ENCODE measurements at places on chromosomes 5 and 9.

DNA sequence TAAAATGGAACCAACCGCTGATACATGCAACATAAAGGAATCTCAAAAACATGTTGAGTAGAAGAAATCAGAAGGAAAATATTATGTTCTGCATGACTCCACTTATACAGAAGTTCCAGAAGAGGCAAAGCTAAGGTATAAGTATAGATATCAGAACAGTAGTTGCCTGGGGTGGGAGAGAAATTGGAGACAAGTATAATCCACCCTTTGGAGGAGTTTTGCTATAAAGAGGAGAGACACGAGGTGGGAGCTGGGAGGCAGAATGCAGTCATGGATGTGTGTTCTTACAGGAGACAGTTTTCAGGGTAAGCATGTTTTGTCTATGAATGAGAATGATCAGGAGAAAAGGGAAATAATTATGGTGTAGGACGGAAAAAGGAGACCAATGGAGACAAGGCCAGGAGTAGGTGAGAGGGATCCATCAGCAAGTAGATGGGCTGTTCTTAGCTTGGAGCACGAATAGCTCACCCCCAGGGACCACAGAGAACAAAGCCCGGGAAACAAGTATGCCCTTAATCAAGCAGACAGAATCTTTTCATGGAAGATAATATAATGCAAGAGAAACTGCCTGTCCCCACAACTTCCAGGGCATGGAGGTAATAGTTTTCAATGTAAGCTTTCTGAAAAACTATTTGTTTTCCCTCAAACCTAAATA, 72.2 kb downstream of the MED27 start:
- no peak for DNase-seq

- peak; percentile 85 for DNase-seq
These were observed 54.2 kb downstream of the LRSAM1 start for GRCh38 chr9:127505396-127506116.

GRCh38 chr5:139569270-139569955, 8.3 kb downstream of the UBE2D2 start:
- DNase-seq = no peak

- no peak for DNase-seq
These were observed 33.9 kb upstream of the KCNN2 start for GRCh38 chr5:114327987-114328386.

DNA sequence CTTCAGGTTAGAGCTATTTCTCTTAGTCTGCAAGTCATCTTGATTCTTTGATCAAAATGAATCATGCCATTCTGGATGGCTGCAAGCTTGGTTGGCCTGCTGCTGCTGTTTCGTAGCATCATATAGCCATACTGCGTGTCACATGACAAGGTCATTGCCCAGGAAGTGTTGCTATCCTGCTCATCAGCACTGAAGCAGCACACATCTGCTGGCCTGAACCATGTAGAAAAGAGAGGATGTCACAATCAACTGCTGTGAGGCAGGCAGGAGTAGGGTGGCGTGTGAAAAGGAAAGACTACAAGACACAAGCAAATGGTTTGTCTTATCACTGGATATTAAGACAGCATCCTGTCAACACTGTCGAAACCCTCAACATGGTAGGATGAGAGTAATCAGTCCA, 376.7 kb upstream of the RORB start:
- DNase-seq = no peak

- DNase-seq = no peak
These were observed 162.2 kb downstream of the TTLL11 start for GRCh38 chr9:121930956-121931355.

GRCh38 chr5:77697692-77698091, 59.2 kb upstream of the OTP start:
- DNase-seq = no peak

- DNase-seq = no peak
These were observed 24.0 kb upstream of the MAP3K1 start for GRCh38 chr5:56791396-56791795.

DNA sequence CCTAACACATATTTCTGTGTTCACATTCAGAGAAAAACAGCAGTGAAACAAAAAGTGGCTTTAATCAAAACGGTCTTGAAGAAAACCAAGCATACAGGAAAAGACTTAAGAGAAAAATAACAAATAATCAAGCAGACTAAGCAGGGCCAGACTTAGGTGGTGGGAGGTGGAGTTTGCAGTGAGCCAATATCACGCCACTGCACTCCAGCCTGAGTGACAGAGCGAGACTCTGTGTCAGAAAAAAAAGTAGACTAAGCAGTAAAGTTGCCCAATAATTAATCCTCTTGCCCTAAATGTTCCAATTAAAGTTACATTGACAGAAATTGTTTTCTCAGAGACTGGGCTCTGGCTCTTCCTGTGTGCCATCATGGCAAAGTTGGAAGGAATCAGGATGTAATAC, 26.6 kb upstream of the GLDC start:
- DNase-seq = no peak

- DNase-seq = no peak
These were observed 1200.6 kb upstream of the NUDT12 start for GRCh38 chr5:104763216-104763615.

GRCh38 chr5:137206030-137206715, 293.0 kb downstream of the SPOCK1 start:
- no peak for DNase-seq

GRCh38 chr5:74761241-74761640, 5.7 kb downstream of the GFM2 start:
- no peak for DNase-seq

DNA sequence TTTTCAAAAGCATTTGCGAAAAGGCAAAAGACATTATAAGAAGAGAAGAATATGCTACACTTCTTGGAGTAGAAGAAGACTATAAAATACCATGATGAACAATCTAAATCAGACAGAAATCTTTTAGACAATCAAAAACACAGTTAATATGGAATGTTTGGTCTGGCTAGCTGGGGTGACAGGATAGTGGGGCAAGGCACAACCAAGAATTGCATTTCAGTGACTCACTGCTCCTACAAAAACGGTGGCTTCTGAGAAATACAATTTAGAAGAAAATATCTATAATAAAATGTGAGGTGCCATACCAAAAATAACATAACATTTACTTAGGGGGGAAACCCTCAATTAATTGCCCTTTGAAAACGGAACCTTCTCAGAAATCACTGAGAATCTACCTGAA, 363.4 kb downstream of the NPR3 start:
- no peak for DNase-seq

DNA sequence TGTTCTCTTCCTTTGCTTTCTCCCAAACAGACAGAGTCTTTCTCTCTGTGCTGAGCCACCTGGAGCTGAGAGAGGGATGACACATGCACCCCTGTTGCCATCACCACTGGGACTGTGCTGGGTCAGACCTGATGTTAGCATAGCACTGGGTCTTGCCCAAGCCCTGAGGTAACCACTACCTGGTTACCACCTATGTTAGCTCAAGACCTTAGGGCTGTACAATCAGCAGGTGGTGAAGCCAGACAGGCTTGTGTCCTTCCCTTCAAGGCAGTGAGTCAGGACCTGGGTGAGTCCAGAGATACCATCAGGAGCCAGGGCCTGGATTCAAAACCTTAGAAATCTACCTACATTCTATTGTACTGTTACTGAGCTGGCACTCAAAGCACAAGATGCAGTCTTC, 32.1 kb downstream of the FST start:
- no peak for DNase-seq

DNA sequence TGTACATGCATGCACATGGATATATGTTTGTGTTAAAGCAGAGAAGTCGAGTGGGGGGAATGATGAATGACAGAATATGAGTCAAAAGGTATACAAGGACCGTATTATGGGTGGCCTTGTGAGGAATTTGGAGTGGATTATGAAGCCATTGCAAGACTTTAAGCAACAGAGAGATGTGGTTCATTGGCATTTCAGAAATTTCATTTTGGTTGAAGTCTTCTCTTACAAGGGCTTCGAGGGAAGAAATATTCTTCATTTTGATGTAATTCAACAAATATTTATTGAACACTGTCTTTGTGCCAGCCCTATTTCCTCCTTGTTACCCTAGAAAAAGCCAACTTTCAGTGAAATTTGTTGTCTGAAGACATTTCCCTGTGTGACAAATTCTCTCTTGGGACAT, 83.9 kb upstream of the SLCO6A1 start:
- no peak for DNase-seq

DNA sequence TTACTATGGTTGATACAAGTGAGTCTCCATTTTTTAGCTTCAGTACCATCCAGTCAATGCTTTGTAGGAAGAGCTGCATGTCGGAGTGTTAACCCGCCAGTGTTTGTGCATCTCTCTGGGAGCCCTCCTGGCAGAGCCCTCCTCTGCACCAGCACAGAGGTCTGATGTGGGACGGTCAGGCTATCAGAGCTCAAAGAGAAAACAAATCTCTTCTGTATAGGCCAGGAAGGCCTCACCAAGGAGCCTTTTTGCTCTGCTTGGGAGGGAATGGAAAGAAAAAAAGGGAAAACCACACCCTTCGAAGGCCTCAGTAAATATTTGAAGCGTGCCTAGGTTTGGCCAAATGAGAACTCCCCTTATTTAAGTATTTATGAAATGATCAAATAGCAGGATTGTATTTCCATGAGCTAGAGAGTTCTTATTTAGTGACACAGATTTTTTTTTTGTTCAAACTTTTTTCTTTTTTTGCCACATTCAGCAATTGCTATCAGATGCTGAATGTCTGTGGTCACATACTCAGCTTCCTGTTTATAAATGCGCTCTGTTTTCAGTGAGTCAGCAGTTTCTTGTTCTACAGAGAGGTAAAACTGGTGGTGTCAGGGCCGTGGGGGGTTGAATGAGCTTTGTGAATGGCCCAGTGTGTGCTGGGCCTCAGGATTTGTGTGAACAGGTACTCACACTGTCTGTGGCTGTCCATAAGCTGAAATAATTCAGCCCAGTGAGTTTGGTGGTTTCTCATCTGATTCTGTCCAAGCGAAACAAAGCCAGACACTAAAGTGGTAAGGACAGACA, 226.6 kb downstream of the SNX18 start:
- DNase-seq = no peak

DNA sequence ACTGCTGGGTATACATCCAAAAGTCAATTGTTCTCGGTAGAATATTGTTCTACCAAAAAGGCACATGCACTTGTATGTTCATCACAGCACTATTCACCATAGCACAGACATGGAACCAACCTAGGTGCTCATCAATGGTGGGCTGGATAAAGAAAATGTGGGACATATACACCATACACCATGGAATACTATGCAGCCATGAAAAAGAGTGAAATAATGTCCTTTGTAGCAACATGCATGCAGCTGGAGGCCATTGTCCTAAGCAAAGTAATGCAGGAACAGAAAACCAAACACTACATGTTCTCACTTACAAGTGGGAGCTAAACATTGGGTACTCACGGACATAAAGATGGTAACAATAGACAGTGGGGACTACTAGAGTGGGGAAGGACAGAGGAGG, 145.5 kb downstream of the APBA1 start:
- no peak for DNase-seq

GRCh38 chr9:5512658-5513452, 2.5 kb downstream of the PDCD1LG2 start:
- DNase-seq = no peak

DNA sequence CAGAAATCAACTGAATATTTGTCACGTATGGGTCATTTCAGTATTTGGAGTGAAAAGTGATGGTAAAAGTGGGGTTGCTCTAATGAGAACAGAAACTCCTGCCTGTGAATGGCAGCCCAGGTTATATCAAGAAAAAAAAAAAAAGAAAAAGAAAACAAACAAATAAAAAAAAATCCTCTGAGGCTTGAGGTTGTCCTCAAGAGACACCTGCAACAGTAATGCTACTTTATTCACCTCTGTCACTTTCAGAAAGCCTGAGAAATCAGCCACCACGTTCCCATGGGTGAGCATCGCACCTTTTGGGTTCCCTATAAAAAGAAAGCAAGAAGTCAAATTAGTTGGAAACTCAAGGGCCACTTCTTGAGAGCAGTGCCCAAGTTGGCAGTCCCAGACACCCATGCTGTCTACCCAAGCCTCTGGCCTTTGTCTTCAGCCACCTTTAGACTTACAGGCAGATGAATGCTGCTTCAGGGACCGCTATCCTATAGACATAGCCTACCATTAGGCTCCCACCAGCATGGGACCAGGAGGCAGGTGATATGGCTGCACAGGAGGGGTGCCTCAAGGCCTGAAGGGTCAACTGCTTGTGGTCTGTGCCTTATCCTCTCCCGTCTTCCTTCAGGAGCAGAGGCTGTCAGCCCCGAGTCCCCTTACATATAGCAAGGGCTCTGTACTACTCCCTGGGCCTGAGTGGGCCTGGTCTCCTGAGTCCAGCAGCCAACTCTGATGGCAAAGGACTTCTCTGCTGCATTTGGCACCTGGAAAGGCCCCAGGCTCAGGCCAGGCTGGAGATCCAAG, 31.1 kb upstream of the MEIKIN start:
- DNase-seq = no peak

- DNase-seq = no peak
These were observed 119.5 kb downstream of the YTHDC2 start for GRCh38 chr5:113632996-113633395.

DNA sequence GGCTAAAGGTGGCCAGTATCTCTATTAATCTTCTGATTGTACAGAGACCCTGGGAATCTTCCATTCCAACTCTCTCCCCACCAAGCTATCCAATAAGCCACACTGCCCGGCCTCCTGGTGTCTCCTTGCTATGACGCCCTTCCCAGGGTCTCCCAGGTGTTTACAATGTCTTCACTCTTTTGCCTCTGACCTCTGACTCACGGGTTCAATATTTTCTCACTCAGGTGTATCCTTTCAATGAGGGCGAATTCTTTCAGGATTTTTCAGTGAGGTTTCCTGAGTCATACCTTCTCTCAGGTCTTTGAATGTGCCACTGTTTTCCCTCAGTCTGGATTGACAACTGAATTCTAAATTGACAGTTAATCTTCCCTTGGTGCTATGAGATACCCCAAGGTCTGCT, 53.7 kb upstream of the IRX4 start:
- no peak for DNase-seq
